ENCODE measurements at places on chromosomes 1 and 21. TPM values are rescaled to one million over a fixed set of nuclear protein-coding genes. Genes with fewer than 3 reads are reported as not detected.

The CCDC17 gene
- total RNA-seq, result 3.0 TPM

The CLIC6 gene
- 0.59 TPM for total RNA-seq

The GJA5 gene
- total RNA-seq, result 2.2 TPM

The NECTIN4 gene
- total RNA-seq, result not detected

The RXRG gene
- 4.1 TPM for total RNA-seq

The TPTE gene
- not detected for total RNA-seq

The WNT4 gene
- total RNA-seq, result 0.33 TPM

The PADI2 gene
- 2.1 TPM for total RNA-seq

The DNAH14 gene
- total RNA-seq, result 53.7 TPM

The TMEM82 gene
- 2.2 TPM for total RNA-seq

The GSTM1 gene
- total RNA-seq, result not detected

The CELA3B gene
- not detected for total RNA-seq

The HSD3B1 gene
- total RNA-seq, result not detected

The FAM43B gene
- total RNA-seq, result 6.1 TPM

The SLC9C2 gene
- total RNA-seq, result not detected
